Transverse colon (tissue), 4 donors: ENCODE measurements at places on chromosomes 12 and 14.

DNA sequence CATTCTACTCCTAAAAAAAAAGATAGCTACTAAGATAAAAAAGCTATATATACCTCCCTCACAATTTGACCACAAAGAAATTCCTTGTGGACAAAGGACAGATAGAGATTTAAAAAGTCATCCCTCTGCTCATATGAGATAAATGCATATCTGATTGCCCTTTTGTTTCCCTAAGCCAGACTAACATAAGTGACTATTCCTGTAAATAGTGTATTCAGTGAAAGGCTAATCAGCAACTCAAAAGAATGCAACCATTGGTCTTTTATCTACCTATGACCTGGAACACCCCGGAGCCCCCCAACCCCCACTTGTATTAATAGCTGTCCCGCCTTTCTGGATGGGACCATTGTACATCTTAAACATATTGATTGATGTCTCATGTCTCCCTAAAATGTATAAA is 6.3 kb upstream of the TMPO start:
- DNase-seq = no peak

DNA sequence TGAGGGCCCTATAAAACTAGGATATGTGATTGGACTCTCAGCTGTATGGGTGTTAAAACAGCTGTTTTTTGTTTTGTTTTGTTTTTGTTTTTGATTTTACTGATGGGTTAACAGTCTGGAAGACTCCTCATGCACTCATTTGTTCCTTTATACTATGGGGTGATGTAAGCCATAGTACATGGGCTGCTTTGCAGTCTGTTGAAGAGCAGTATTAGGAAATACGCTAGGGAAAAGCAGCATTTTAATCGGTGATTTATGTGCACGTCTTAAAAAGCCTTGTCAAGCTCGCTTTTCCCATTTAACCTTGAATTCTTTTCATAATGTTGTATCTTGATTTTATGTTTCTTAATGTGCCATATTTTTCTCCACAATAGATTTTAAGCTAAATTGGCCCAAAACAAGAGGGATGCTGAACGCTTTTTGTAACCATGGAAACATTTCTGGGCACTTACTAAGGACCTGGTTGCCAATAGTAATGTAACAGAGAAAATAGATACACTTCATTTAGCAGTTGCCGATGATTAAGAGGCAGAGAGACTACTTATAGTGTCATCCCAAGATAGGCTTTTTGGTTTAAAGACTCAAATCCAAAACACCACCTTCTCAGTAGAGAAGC is 244.0 kb downstream of the SNAPC1 start:
- DNase-seq = no peak

GRCh38 chr12:13204428-13204827 is 7.9 kb downstream of the EMP1 start:
- no peak for DNase-seq

DNA sequence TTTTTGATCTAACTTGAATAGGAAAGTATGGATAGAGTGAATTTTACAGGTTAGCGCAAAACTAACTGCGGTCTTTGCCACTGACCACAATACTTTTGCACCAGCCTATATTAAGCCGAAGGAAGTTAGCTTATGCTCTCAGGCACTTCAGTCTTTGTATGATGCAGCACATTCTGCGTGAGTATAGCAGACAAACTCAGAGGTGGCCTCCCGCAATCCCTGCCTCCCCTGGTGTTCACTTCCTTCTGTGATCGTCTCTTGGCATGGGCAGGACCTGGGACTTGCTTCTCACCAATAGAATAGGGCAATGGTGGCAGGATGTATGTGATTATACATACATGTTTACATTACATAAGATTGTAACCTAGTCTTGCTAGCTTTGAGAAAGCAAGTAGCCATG is 10.3 kb upstream of the SLC6A13 start:
- no peak for DNase-seq

GRCh38 chr12:108592033-108592909 is 5.6 kb downstream of the TMEM119 start:
- no peak for DNase-seq

- peak; percentile 46 for DNase-seq
Measured at GRCh38 chr12:103783744-103784664, 57.0 kb downstream of the NT5DC3 start.

DNA sequence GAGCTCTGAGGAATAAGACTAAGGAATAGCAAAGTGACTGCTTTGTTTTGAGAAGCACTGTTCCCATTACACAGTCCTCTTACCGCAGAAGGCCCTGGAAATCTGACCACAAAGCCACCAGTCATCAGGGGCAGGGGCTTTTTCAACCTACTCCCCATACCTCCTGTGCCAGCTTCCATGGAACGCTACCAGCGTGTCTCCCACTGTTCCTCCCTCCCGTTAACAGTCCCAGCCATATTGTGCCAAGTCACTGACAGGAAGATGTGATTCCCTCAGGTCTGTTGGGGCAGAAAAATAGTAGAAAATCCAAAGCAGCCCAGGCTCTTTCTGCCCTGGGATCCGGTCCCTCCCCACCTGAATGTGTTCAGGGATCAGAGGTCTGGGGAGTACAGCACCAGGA is 46.6 kb upstream of the VPS33A start:
- no peak for DNase-seq

- peak; percentile 68 for DNase-seq
Measured at GRCh38 chr14:24066496-24067132, 4.7 kb upstream of the CPNE6 start.

GRCh38 chr14:51236314-51236713 is 3.7 kb upstream of the TMX1 start:
- no peak for DNase-seq

DNA sequence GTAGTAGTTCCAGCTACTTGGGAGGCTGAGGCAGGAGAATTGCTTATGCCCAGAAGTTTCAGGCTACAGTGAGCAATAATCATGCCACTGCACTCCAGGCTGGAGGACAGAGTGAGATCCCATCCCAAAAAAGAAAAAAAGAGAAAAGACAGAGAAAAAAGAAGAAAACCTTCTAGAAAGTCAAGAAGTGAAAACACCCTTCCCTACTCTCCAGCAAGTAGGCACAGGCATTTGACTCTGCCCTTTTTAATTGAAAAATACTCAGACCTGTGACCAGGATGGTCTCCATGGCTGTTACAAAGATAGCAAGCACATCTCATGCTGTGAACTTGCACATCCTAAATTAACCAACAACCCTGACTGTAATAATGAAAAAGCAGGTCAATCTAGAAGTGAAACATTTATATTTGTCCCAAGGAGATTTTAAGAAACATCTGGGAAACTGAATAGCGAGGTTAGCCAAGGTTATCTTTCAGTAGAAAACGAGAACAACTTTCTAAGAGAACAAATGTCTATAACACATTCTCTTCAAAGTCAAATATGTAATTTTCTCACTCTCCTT is 2.0 kb downstream of the TMTC1 start:
- no peak for DNase-seq

GRCh38 chr12:101653503-101653902 is 43.9 kb upstream of the CHPT1 start:
- no peak for DNase-seq

DNA sequence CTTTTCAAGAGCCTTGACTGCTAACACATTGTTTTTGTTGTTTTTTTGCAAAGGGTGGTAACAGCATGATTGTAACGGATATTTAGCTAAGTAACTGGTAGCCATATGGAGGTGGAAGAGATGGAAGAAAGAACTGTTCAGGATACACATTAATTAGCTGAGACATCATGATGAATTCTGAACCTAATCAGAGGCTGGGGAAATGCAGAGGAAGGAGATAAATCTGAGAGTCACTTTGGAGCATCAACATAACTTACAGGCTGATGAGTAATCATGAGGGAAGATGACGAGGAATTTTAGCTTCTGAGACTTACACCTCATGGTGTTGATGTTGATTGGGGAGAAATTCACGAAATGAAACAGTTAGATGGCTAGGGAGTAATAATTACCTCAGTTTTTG is 62.3 kb downstream of the NIN start:
- DNase-seq = no peak

DNA sequence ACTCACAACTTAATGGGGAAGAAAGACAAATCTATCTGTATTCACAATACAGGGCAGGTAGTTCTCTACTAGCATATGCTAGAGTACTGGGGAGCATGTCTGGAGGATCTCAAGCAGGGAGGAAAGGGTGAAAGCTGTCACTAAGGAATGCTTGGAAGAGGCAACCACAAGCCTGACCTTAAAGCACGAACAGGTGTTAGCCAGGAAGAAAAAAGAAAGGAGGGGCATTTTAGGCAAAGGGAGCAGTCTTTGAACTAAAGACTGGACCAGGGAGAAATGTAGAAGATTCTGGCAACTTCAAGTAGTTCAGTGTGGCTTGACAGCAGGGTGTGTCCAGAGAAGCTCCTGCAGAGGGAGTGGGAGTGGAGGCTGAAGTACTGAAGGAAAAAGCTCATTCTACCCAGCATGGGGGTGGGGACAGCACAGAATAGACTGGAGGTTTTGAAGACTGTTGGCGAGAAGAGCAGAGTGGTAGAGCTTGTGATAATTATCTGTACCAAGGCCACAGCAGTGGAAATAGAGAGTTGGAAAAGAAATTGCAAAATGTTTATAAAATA is 50.9 kb downstream of the AP5M1 start:
- DNase-seq = no peak

GRCh38 chr12:78968226-78968625 is 103.7 kb downstream of the SYT1 start:
- no peak for DNase-seq

DNA sequence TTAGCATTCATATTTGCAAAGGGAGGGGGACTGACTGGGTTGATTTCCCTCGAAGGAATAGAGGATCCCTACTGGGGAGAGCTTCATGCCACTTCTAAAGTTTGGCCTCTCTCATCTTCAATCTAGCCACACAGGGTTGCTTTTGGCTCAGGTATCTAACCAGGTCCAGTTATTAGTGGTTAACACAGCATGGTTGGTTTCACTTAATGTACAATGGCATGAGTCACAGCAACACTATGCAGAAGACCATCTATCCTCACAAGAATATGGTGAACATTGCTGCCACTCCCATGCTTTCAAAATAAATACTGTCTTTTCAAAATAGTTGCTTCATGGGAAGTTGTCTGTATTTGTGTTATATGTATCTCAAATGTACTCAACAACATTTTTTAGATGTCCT is 6.6 kb upstream of the RAB3IP start:
- DNase-seq = no peak

GRCh38 chr14:95690815-95691214 is 4.6 kb downstream of the TCL1B start:
- no peak for DNase-seq

GRCh38 chr12:120996133-120996746 is 17.9 kb downstream of the HNF1A start:
- no peak for DNase-seq

DNA sequence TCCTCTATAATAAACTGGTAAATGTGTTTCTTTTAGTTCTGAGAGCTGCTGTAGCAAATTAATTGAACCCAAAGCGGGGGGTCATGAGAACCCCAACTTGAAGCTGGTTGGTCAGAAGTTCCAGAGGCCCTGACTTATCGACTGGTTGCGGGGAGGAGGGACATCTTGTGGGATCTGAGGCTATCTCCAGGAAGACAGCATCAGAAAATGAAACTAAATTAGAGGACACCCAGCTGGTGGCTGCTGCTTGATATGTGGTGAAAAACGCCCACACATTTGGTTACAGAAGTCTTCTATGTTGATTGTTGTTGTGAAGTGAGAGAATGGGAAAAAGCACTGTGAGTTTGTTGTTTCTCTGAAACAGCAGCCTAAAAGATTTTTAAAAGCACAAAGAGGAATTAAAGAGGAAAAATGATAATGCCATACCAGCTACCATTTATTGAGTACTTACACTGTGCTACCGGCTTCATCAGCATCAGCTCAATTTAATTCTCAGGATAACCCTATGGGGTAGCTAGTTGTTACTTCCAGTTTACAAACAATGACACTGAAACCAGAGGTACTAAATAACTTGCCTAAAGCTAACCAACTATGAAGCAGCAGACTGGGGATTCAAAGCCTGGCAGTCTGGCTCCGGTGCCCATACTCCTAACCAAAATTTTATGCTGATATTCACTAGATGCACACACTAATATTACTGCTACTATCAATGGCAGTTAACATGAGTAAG is 24.3 kb downstream of the DDX24 start:
- DNase-seq = no peak

DNA sequence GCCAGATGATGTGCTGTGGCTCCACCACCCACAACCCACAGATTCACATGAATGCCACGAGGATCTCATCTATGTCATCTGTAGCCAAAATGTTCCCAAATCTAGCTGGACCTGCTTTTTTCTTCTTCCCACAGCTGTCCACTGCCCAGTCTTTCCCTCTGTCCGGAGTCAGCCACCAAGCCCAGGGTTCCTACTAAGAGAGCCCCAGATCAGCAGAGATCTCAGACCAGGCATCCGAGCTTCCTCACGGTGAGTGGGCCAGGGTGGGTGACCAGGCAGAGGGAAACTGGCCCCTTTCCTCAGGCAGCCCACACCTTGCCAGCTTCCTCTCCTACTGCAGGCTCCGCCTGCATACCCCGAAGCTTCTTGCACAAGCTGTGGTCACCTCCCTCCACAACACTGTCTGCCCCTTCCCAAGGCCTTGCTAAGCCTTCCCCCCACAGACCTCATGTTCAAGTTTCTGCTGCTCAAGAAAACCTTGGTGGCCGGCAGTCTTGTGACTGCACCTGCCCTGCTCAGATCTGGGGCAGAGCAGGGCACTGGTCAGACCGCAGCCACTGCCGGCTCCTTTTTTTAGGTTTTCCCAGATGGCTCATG is 81.4 kb downstream of the ACTN1 start:
- no peak for DNase-seq

GRCh38 chr12:47017041-47017713 is 62.2 kb upstream of the PCED1B start:
- no peak for DNase-seq

- no peak for DNase-seq
Measured at GRCh38 chr14:57382283-57382682, 8.1 kb upstream of the NAA30 start.

DNA sequence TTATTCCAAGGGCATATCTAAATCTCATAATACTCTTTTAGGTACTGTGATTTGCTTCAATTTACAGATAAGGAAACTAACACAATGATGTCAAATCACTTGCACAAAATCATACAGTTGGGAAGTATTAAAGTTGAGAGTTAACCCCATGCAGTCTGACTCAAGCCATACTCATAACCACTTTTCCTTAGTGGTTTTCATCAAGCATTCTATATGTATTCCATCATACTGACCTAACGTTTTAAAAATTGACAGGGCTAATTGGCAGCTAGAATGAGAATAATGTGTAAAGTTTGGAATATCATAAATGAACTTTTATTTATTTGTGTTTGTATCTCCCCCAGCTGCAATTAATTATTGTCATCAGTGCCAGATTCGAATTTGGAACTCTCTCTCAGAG is 20.9 kb downstream of the PUS7L start:
- no peak for DNase-seq

GRCh38 chr14:46717211-46717610 is 65.6 kb upstream of the RPL10L start:
- DNase-seq = no peak

DNA sequence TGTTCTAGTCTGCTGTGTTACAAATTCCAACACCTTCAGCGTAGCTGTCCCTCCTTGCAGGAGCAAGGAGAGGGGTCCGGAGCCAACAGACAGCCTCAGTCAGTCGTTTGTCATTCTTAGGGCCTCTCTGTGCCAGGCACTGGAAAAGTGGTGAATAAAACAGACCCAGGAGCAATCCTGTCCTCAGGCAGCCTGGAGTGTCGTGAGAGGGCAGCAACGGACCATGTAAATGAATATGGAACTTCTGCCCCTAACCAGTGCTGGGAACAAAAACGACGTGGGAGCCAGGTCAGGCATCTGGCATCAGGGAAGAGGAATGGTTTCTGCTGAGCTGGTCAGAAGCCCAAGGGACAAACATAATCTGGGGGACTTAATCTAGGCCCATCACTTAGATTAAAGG is 64.8 kb upstream of the PSMC1 start:
- DNase-seq = no peak
